ENCODE measurements at places on chromosomes 5 and 9. TPM values are rescaled to one million over a fixed set of nuclear protein-coding genes. Genes with fewer than 3 reads are reported as not detected.

The KIF24 gene
- total RNA-seq, result 3.5 TPM

The OR1J2 gene
- total RNA-seq, result 0.32 TPM

The WDR38 gene
- not detected for total RNA-seq

The GRAMD2B gene
- total RNA-seq, result 61.8 TPM

The BAAT gene
- under 0.01 TPM for total RNA-seq

The ADCY2 gene
- total RNA-seq, result 0.32 TPM

The ZER1 gene
- 17.3 TPM for total RNA-seq

The USP20 gene
- total RNA-seq, result 7.7 TPM

The LHX6 gene
- not detected for total RNA-seq

The ADAMTS16 gene
- 2.6 TPM for total RNA-seq

The EGFLAM gene
- total RNA-seq, result 3.0 TPM

The AOPEP gene
- total RNA-seq, result 151 TPM

The DNAH5 gene
- 0.97 TPM for total RNA-seq

The ZDHHC11B gene
- not detected for total RNA-seq

The PCDHB3 gene
- 0.43 TPM for total RNA-seq

The SLC25A2 gene
- total RNA-seq, result 0.64 TPM

DNA sequence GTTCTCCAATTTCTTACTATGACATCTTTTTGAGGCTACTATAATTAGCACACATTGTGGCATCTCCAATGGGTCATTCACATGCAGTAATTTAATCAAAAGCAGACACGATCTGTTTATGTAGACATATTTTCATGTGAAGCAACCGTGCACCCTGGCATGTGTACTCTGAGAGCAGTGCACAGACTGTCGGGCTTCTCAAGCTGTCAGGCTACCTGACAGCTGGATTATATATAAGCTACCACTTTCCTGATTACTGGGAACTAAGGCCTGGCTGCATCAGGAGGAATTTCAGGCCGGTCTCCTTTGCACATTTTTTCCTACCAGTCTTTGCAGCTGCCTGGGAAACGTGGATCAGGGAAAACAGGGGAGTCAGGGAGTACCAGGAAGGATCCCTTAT is 197.5 kb downstream of the MAPKAP1 start:
- peak; percentile 92 for DNase-seq

- peak; percentile 72 for DNase-seq
Measured at GRCh38 chr9:120886490-120886967, 9.5 kb upstream of the PHF19 start.

DNA sequence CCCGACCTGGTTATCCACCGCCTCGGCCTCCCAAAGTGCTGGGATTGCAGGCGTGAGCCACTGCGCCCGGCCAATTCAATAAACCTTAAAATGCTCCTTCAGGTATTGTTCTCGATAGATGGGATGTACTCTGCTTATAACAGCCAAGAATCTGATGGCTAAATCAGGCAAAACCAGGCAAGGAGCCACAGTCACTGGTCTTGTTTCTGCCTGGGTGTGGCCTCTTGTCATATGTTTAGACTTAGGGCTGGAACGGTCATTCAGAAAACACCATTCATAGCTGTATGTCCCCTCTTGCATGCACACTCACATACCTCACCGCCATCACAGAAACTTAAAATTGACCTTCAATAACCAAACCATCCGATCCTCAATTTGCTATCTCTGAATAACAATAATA is 7.7 kb downstream of the FAM219A start:
- DNase-seq, result no peak

GRCh38 chr5:178577376-178577839 is 12.8 kb downstream of the COL23A1 start:
- DNase-seq, result no peak

- DNase-seq, result peak; percentile 74
Measured at GRCh38 chr9:133375116-133375723, 640 bp downstream of the SURF4 start.

- DNase-seq, result no peak
Measured at GRCh38 chr9:116913536-116913935, 226.4 kb downstream of the TRIM32 start.

GRCh38 chr5:60843936-60844905 is at the start of gene ELOVL7:
TSS of gene ELOVL7 (minus strand) at chr5:60844269. CDS start at chr5:60787397, 56,872 bp downstream.
- peak; percentile 17 for DNase-seq

- DNase-seq, result no peak
Measured at GRCh38 chr5:115930630-115931337, 31.5 kb upstream of the LVRN start.

GRCh38 chr5:157100140-157100679 is 8.6 kb downstream of the HAVCR2 start:
- peak; percentile 56 for DNase-seq

- DNase-seq, result no peak
Measured at GRCh38 chr5:19988457-19988856, 457 bp upstream of the CDH18 start.

DNA sequence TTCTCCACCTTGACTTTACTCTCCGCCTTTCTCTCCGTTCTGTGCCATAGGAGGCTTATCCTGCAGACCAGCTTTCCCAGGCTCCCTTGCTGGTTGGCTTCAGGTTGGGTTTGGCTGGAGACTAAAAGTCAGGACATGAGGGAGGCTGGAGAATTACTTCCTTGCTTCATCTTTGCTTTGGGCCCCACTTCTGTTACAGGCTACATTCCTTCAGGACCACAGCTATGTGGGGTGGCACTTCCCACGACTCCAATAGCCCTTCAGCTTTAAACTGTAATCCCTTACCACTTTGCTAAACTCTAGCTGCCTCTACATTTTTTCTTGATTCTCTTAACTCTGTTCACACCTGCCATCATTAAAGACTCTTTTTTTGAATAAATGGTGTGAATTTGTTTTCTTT is 186.7 kb upstream of the NR4A3 start:
- DNase-seq, result peak; percentile 30

GRCh38 chr9:16257604-16258003 is 612.9 kb downstream of the BNC2 start:
- peak; percentile 38 for DNase-seq

GRCh38 chr9:16328349-16328748 is 542.1 kb downstream of the BNC2 start:
- no peak for DNase-seq

- DNase-seq, result no peak
Measured at GRCh38 chr5:132808866-132809265, 4.2 kb upstream of the SOWAHA start.

DNA sequence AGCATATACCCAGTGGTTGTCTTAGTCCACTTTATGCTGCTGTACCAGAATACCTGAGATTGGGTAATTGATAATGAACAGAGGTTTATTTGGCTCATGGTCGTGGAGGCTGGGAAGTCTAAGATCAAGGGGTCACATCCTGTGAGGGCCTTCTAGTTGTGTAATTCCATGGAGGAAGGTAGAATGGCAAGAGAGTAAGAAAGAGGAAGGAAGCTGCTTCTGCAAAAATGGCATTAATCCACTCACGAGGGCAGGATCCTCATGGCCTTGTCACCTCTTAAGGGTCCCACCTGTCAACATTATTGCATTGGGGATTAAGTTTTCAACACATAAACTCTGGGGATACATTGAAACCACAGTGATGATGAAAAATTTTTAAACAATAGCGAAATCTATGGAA is 17.0 kb downstream of the BTNL8 start:
- no peak for DNase-seq

DNA sequence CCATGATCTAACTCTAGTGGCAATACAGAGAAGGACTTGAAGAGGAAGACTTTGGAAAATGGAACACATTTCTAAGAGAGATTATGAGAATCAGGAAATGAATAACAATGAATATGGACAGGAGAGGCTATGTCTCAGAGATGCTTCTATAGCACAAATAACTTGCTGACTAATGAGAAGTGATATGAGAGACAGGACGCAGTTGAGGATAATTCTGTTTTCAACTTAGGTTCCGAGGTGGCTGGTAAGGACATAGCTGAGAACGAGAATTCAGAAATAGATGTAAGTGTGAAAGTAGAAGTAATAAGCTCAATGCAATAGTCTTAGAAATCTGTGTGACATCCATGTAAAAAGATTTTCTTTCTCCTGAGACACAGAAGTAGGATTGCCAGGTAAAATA is 358.1 kb upstream of the GRAMD2B start:
- no peak for DNase-seq

DNA sequence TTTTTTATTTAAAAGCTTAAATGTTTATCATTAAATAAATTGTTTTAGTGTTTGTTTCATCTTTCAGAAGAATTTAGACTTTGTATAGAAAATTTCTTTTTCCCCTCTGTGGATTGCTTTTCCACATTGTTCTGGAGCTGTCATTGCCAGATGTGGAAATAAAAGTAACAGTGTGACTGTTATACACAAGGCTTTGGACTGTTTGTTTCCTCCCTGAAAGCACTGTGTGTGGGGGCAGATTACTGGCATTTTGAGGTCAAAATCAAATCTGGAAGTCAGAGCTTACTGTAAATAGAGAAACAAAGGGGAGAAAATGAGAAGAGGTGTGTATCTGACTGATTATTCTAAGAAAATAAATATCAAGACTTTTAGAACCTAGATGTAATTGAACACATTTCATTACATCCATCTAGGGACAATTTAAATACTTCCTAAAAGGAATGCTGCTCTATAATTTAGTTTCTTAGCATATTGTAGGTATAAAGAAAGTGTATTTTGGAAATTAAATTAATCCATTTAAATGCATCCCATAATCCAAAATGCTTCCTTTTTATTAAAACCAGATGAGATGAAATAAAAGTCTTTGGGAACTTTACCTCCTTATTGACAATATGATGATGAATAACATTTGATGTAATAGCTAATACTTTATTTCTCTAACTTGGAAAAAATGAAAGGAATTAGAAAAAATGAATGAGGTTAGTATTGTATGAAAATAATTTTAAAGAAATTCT is 51.9 kb downstream of the ERCC6L2 start:
- DNase-seq, result no peak

DNA sequence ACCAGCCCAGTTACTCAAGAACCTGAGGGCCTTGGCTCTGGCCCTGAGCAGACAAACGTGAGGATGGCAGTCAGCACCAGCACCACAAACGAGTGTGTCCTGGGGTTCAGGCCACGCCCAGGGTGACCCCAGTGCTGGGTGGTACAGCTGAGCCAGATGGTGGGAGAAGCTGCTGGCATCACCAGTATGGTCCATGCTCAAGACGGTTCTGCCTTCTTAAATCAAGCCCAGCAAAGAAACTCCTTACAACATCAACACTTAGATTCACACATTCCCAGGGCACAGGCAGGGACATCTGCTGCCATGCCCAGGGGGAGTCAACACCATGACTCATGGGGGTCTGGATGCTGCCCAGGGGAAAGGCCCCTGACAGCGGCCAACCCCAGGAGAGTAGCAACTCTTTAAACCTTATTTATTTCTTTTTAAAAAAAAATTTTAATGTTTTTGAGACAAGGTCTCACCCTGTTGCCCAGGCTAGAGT is 31.3 kb downstream of the IPPK start:
- DNase-seq, result no peak

GRCh38 chr5:147534172-147534951 is 24.5 kb upstream of the DPYSL3 start:
- peak; percentile 92 for DNase-seq

- no peak for DNase-seq
Measured at GRCh38 chr9:37626708-37627292, 24.0 kb upstream of the FRMPD1 start.

DNA sequence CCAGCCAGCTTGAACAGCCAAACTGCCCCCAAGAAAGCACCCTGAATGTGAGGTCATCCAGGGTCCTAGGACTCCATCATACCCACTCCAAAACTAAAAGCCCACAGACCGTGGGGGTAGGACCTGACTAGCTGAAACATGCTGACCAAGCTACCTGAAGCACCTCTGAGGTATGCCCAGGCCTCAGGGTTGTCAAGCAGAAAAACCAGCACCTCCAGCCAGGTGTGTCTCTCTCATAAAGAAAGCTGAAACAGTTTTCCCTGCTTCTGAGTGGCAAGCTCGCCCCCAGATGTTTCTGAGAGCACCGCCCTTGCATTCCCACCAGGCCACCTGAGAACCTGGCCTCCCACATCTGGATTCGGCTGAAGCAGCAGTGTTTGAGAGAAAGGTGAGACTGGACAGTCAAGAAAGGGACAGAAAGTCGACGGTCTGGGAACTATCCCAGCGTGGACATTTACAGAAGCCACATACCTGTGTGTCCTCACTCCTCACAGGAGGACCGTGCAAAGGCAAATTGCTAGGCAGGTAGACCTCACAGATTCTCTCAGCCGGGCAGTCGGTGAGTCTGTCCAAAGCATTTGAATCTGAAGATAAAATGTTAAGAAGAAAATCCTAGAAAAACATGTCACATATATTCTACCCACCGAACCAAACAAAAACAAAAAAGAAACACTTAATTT is 155.6 kb upstream of the RASEF start:
- DNase-seq, result no peak

- DNase-seq, result no peak
Measured at GRCh38 chr5:153559926-153560325, 69.5 kb downstream of the GRIA1 start.

- DNase-seq, result no peak
Measured at GRCh38 chr9:90579181-90579580, 63.4 kb downstream of the DIRAS2 start.

DNA sequence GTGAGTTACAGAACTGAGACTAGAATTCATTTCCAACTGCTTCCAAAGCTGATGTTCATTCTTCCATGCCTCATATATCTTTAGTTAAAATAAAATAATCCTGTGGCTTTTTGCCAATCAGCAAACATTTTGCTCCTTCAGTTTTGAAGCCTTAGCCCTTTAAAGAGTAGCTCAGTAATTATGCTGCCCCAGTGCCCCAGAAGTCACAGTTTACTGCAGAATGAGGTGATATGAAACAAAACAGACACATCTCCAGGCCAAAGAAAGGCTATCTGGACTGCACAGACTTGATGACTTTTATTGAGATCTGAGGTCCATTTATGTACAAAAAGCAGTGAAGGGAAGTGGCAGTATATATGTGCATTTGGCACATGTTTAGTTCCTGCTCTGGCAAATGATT is 285.8 kb upstream of the ZNF462 start:
- no peak for DNase-seq

GRCh38 chr9:109918339-109919163 is 138.6 kb downstream of the PALM2AKAP2 start:
- peak; percentile 71 for DNase-seq

- no peak for DNase-seq
Measured at GRCh38 chr5:177527595-177527994, 10.8 kb upstream of the DDX41 start.

GRCh38 chr9:133861086-133861485 is 122.9 kb upstream of the SARDH start:
- no peak for DNase-seq

GRCh38 chr5:68285851-68286611 is 70.5 kb downstream of the PIK3R1 start:
- DNase-seq, result peak; percentile 77

- DNase-seq, result peak; percentile 89
Measured at GRCh38 chr5:108801776-108802175, 54.1 kb downstream of the FER start.

- no peak for DNase-seq
Measured at GRCh38 chr5:169139480-169140050, 161.4 kb downstream of the SLIT3 start.

- peak; percentile 81 for DNase-seq
Measured at GRCh38 chr9:16721972-16722371, 148.5 kb downstream of the BNC2 start.

- DNase-seq, result no peak
Measured at GRCh38 chr9:123691765-123692303, 238.1 kb downstream of the DENND1A start.

GRCh38 chr9:109903515-109904138 is 123.6 kb downstream of the PALM2AKAP2 start:
- peak; percentile 85 for DNase-seq

All from fibroblast of villous mesenchyme (primary cell).